ENCODE measurements at places on chromosomes 5 and 9.
A peak's percentile ranks its signal among the peaks of the same experiment; 100 is the strongest.

DNA sequence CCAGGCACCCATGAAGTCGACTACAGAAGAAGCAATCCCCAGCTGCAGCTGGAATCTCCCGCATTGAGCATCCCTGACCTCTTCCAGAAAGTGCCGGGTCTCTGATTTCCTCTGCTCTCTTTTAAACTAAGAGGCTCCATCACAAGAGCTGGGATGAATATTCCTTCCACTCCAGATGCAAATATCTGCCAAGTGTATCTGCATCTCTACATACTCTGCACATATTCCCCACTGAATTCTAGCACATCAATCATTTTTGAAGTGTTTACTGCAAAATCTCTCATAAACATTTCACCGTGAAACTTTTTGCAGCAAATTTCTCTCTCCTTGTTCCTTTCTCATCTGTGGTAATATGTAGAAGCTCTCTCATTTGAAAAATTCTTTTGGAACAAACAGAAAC lies 161.5 kb downstream of the GABRB2 start:
- DNase-seq, result no peak

DNA sequence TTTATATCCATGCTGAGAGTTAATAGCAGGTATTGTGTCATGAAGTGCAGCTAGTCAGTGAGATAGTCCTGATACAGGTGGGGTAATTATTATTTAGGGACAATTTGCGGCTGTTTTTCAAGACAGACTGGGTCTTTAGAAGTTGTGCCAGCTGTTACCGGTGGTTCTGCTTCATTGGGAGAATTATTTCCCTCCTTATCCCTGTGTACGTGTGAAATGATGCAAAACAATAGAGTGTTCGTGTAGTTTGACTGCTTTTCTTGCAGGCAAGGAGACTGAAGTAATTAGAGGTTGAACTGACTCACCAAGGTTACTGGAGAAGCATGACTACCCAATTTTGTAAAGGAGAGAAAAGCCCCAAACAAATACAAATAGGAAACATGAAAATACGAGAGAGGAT lies 101.7 kb downstream of the ARRDC3 start:
- no peak for DNase-seq

DNA sequence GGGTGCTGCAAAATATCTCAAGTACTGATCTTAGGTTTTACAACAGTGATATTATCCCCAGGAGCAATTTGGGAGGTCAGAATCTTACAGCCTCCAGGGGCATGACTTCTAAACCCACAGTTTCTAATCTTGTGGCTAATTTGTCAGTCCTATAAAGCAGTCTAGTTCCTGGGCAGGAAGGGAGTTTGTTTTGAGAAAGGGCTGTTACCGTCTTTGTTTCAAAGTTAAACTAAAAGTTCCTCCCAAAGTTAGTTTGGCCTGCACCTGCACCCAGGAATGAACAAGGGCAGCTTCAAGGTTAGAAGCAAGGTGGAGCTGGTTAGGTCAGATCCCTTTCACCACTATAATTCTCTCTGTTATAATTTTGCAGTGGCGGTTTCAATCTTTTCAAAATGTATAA lies 81.7 kb downstream of the SFXN1 start:
- DNase-seq, result peak; percentile 65

DNA sequence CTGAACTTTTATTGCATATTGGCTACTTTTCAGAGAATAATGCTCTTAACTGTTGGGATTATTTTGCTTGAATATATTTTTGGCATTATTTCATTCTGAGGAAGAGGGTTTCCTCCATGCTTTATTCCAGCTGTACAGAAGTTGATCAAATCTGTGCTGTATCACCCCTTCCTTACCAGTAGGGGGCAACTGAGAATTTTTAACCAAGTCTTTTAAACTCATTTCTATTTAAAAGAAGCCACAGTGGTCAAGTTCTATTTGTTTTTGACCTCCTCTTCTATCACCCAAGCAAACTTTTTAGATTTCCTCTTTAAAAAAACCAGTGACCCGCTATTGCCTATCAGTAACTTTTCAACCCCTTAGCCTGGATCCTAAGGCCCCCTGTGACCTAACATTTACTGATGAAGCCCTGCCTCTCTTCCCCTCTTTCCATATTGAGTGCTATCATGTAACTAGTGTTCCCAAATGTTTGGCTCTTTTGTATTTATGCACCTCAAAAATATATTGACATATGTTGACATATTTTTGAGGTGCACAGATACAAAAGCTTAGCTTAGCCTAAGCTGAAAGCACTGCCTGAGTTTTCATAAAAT lies 80.6 kb downstream of the FBXO4 start:
- peak; percentile 17 for DNase-seq

DNA sequence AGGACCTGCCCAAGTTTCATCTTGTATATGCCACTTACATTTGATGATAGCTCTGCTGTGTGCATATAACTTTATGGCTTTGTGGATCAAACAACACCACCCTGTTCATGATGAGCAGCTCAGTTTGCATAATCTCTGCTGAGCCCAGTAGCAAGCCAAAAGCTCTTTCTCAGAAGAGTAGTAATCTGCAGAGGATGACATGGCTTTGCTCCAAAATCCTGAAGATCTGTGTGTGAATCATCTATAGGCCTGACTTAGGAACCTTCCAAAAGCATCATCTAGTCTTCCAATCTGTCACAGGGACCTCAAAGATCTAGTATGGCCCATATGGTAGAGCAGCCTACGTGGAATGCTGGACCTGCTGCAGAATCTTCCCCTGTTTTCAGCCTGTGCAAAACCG lies 394.6 kb downstream of the PSAT1 start:
- no peak for DNase-seq

DNA sequence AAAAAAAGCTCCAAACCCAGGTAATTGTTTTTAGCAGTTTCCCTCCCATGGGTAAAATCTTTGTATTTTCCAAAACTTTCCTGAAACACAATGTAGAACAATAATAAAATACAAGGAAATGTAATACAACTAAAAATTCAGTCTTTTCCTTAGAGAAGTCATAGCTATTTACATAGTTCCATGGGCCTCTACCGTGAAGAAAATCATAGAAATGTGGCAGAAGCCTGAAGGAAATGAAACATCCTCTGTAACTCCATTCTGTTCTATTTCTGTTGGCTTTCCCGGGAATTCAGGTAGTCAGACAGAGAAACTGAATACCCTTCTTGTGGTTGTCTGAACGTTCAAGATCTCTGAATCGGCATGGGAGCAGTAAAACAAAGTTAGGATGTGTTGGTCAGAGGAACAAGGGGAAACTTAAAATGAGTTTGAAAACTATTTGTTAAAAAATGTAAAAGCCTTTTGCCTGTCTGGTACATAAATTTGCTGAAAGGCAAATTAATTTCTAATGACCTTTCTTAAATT lies 202.4 kb upstream of the ZNF608 start:
- no peak for DNase-seq

DNA sequence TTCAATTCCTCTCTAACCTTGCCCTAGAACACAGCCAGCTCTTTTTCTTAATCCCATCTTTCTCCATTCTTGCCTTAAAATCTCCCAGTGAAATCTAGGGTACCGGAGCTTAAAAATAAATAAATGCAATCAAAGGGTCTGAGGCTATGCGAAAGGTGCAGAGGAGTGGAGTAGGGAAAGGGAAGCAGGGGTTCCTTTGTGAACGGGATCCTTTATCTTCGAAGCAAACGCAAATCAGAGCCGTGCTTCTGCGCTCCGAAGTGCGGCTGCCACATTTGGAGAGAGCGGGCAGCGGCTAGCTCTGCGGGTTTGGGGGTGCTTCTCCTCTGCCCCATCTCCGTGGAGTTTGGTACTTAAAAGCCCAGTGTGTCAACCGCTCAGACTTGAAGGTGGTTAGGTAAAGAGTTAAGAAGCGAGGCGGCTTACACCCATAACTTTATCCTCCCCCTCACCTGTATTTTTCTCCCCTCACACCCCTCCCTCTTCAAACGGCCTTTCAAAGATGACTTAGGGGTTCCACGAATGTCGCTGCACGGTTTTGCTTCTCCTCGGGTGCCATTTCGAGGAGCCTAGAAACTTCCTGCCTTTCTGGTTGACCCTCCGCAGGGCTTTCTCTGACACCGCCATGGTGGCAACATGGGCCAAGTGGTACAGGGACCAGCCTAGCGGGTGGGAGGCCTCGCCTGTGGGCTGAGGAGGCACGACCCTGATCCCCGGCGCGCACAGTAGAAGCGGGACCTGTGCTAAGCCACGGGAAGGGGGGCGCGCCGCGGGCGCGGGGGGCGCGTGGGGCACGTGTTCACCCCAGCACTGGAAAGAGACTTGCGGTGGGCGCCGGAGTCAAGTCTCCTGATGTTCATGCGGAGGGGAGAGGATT lies 31.7 kb upstream of the NFIB start:
- DNase-seq, result no peak

GRCh38 chr5:173866243-173866857 lies 21.8 kb upstream of the CPEB4 start:
- DNase-seq, result no peak

DNA sequence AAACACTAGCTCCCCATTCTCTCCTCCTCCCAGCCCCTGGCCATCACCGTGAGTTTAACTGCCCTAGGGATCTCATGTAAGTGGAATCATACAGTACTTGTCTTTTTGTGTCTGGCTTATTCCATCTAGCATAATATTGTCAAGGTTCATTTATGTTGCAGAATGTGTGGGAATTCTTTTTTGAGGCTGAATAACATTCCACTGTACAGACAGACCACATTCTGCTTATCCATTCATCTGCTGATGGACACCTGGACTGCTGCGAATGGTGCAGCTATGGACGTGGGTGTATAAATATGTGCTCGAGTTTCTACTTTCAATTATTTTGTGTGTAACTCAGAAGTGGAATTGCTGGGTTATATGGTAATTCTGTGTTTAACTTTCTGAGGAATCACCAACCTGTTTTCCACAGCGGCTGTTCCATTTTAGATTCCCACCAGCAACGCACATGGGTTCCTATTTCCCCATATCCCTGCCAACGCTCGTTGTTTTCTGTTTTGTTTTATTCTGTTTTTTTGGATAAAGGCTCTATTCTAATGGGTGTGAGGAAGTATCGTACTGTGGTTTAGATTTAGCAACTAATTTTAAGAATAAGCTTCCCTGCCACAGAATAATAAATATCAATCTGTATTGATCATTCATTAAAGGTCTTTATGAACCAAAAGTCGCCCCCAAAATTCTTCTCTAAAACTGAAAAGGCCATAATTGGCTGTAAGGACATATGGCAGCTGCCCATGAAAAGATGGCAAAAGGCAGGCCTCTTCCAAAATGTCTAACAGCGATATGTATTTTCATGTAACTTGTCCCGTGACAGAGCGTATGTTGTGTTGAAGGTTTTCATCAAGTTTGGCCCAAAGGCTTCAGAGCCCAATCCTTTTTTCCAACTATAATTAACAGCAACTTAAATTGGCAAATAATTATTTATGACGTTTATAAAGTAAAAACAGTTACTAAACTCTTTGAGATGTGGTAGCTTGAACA lies 70.3 kb downstream of the DAP start:
- no peak for DNase-seq

DNA sequence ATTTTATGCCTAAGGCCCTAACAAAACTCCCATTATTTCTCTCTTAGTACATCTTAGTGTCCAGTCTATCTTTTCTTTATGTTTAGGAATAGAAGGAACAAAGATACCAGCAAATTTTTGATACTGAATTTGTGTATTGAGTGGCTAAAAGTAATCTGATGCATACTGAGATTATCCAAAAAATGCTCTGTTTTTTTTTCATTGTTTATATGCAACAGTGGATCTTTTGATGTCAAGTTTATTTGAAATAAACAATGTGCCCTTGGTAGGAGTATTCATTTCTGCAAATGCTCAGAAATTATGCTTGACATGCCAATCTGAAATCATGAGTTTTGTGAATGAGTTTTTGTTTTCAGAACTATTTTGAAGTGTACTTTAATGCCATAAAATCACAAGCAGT lies 58.7 kb downstream of the CCDC192 start:
- DNase-seq, result no peak

DNA sequence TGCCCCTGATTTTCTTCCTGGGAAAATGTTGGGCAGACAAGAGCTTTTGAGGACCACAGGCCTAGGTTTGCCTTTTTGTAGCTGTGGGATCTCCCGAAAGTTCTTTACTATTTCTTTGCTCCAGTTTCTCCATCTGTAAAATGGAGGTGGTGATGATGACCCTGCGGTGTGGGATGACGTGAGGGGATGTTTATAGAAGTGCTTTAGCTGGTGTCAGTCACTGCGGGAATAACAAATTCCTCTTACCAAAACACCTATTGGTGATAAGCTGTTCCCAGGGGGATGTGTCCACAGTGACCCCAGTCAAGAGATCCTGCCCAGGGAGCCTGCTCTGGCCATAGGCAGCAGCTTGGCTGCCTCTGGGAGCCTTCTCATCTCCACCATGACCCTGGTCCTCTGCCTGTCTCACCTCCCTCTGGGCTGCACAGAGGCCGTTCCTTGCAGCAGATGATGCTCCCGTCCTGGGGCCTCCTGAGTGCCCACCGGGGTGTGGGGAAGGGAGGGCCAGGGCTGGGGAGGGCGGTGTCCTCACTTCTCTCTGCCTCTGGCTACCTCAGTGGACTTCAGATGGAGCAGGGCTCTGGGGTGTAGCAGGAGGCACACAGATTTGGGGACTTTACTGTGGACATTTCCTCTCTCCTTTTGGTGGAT lies 77.2 kb downstream of the COL15A1 start:
- DNase-seq, result no peak

DNA sequence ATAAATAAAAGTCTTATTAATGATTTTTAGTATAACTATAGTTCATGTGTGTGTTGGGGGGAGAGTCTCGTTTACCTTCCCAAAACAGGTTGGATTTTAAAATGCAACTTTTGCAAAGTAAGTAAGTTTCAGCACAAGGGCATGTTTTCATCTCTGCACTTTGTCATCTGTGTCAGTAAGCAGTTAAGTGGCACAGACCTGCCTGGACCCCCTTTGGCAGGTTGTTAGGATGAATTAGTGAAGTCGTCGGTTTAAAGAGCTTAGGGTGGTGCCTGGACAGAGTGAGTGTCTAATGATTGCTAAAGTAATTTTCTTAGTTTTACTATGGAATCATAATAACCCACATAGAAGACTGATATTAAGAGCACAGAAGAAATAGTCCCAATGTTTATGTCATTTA lies 74.9 kb downstream of the TRIO start:
- DNase-seq, result peak; percentile 57

GRCh38 chr5:172898218-172898842 lies 60.9 kb upstream of the RPL26L1 start:
- DNase-seq, result no peak

DNA sequence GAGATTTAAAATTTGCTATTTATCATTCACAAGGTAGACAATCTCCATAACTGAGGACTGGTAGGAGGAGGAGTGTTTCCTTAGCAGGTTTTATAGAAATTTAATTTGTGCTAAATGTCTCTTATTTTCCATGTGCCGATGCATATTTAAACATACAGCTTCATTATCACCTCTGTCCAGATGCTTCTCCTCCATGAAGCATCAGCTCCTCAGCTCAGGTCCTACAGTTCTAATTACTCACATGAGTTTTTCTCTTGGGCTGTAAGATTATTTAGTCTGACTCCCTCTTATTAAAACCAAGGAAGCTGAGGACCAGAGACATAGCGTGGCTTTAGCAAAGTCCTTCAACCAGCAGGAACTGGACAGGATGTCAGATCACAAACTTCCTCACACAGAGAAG lies 300.2 kb upstream of the PANK3 start:
- DNase-seq, result no peak

GRCh38 chr5:169694091-169694625 lies 57.1 kb downstream of the DOCK2 start:
- no peak for DNase-seq

All from RPMI8226 (cell line).